ENCODE measurements at places on chromosomes 4 and X. TPM values are rescaled to one million over a fixed set of nuclear protein-coding genes. Genes with fewer than 3 reads are reported as not detected.

GRCh38 chr4:145177906-145178538, 2.4 kb downstream of the OTUD4 start:
- H3K36me3 ChIP-seq = peaks cover 6% of the 10 kb centered on the region
- H3K27ac ChIP-seq = no peak overlapping the region
- H3K4me1 ChIP-seq = peaks cover 35% of the 10 kb centered on the region
- DNase-seq = no peak

The FAM184B gene
- not detected for total RNA-seq

DNA sequence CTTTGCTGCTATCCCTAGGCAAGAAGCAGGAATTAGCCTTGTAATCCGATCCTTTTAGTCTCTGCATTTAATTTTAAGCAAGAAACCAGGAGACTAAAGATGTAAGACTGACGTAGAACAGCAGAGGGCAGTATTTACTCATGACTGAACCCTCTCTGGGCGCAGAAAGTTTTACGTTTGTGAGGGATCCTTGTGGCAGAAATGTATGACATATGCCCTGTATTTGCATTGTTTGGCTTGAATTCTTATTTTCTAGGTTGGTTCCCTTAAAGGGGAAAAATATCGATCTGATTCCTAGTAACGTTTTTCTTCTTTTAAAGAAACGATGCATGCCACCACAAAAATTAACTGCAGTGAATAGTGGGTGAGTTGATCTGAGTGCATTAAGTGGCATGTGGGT, 1.3 kb upstream of the FAT4 start:
- no peak overlapping the region for H3K4me3 ChIP-seq
- peaks cover 34% of the 10 kb centered on the region for H3K4me1 ChIP-seq
- H3K27ac ChIP-seq = no peak overlapping the region

The RGN gene
- not detected for total RNA-seq

- no peaks in the 10 kb centered on the region for H3K4me1 ChIP-seq
- no peaks in the 10 kb centered on the region for H3K36me3 ChIP-seq
- H3K27me3 ChIP-seq = no peaks in the 10 kb centered on the region
- H3K4me3 ChIP-seq = no peak overlapping the region
- H3K27ac ChIP-seq = no peak overlapping the region
Measured at GRCh38 chr4:103449296-103450023, 251.3 kb upstream of the CENPE start.

GRCh38 chrX:57417827-57418226, 131.3 kb downstream of the FAAH2 start:
- no peak overlapping the region for H3K27ac ChIP-seq
- H3K4me3 ChIP-seq = no peak overlapping the region
- H3K27me3 ChIP-seq = no peaks in the 10 kb centered on the region
- no peaks in the 10 kb centered on the region for H3K4me1 ChIP-seq

The NLGN4X gene
- 0.11 TPM for total RNA-seq

DNA sequence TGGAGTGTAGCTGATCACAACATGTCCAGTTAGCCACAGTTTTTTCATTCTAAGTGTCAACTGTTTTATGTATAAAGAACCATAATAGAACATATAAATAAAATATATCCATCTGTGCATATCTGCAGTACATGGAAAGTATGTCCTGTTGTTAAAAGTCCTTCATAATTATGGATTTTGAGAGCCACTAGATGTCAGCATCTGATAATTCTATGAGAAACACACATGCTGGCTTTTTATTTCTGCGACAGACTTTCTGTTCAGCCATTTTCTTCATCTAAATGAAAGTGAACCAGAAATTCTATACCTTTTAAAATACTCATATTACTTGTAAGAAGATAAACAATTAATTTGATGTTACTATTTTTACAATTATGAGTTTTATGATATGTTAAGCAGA, 251.5 kb downstream of the GPM6A start:
- DNase-seq = no peak
- no peak overlapping the region for H3K4me3 ChIP-seq
- H3K36me3 ChIP-seq = no peaks in the 10 kb centered on the region
- H3K4me1 ChIP-seq = no peaks in the 10 kb centered on the region
- no peaks in the 10 kb centered on the region for H3K27me3 ChIP-seq
- H3K27ac ChIP-seq = no peak overlapping the region

DNA sequence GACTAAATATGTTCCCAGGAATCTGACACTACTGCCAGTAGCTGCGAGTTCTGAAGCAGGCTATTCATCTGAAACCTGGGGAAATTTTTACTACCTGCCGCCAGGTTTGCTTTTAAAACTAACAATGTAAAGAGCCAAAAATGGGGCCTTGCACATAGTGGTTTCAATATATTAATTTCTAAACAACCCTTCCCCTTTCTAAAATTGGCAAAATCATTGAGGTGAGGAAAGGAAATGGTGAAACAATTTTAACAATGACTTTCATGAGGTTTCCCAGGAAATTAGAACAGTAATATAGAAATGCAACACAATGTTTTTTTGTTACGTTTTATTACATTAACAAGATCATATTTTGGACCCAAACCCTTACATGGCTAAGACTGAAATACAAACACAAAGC, 21.3 kb downstream of the FANCB start:
- no peaks in the 10 kb centered on the region for H3K27me3 ChIP-seq
- no peak for DNase-seq
- no peaks in the 10 kb centered on the region for H3K36me3 ChIP-seq
- no peak overlapping the region for H3K27ac ChIP-seq
- H3K4me1 ChIP-seq = no peaks in the 10 kb centered on the region

DNA sequence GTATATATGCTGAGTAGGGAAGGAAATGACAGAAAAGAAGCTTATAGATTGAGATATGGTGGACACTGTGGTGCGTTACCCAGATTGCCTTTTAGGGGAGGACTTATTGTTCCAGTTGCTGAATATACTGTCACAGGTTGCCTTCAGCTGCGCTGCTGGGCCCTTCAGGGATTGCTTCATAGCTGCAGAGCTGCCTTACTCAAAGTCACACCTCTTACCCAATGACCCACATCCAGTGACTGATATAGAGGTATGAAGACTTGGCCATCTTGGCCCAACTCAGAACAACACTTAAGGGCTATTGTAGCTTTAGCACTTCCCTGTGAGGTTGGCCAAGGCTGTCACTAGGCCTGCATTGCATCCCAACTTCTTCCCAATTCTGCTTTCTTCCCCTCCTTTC, 63.4 kb upstream of the TMEM164 start:
- H3K4me3 ChIP-seq = no peak overlapping the region
- no peak overlapping the region for H3K27ac ChIP-seq
- no peaks in the 10 kb centered on the region for H3K36me3 ChIP-seq
- no peaks in the 10 kb centered on the region for H3K27me3 ChIP-seq

The DGAT2L6 gene
- total RNA-seq = not detected

DNA sequence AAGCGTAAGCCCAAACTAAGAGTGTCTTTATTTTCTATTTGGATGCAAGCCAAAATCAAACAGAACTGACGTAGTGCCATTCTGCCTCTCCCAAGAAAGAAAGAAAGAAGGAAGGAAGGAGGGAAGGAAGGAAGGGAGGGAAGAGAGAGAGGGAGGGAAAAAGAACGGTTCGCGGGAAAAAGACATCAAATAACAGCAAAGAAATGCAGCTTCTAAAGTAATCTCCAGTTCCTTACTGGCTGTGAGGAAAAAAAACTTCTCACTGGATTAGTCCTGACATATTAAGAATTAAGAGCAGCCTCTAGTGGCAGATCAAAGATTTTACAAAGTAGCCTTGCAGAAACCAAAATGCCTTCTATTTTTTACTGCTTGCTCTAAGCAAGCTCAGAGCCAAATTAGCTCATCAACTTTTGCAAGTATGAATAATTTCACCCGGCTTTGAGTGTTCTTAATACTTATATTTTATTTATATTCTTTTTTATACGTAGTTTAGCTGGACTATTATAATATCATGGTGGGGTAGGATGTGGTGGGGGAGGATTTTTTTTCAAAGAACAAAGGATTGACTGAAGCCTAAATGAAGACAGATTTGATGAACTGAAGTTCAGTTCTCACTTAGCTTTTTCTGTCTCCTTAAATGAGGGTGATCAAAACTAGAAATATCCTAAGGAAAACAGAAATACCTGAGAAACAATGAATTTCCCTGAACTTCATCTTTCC, 36.6 kb downstream of the PITX2 start:
- no peaks in the 10 kb centered on the region for H3K4me1 ChIP-seq
- no peak for DNase-seq
- no peaks in the 10 kb centered on the region for H3K36me3 ChIP-seq
- no peaks in the 10 kb centered on the region for H3K27me3 ChIP-seq
- no peak overlapping the region for H3K4me3 ChIP-seq

DNA sequence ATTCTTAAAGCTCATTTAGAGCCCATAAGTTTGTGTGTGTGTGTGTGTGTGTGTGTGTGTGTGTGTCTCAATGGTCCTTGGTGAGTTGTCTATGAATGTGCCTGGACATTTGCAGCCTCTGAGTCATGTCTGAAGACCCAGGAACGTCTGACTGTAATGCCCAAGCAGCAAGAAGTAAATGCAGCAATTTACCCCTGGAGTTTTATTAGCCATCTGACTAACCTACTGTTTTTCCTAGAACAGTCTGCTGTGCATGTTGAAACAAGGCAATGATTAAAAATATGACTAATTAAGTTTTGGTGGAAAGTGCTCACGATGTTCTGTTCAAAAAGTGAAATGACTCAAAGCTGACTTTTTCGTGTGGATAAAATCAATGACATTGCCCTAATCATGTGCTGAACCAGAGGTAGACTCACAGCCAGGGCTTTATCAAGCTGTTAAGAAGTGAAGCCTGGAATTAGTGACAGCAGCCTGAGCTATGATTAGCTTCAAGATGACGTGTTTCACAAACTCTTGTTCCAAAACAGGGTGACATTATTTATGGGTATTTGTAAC, 201.6 kb downstream of the CPE start:
- no peaks in the 10 kb centered on the region for H3K27me3 ChIP-seq
- no peaks in the 10 kb centered on the region for H3K36me3 ChIP-seq
- no peak for DNase-seq
- H3K27ac ChIP-seq = no peak overlapping the region

- no peaks in the 10 kb centered on the region for H3K4me1 ChIP-seq
- H3K27me3 ChIP-seq = no peaks in the 10 kb centered on the region
- H3K27ac ChIP-seq = no peak overlapping the region
- peaks cover 67% of the 10 kb centered on the region for H3K36me3 ChIP-seq
Measured at GRCh38 chr4:121674696-121675095, 22.1 kb downstream of the ANXA5 start.

GRCh38 chr4:167890226-167890625, 202.1 kb upstream of the ANXA10 start:
- H3K27ac ChIP-seq = no peak overlapping the region
- no peak for DNase-seq
- no peaks in the 10 kb centered on the region for H3K27me3 ChIP-seq
- H3K36me3 ChIP-seq = no peaks in the 10 kb centered on the region
- no peak overlapping the region for H3K4me3 ChIP-seq

DNA sequence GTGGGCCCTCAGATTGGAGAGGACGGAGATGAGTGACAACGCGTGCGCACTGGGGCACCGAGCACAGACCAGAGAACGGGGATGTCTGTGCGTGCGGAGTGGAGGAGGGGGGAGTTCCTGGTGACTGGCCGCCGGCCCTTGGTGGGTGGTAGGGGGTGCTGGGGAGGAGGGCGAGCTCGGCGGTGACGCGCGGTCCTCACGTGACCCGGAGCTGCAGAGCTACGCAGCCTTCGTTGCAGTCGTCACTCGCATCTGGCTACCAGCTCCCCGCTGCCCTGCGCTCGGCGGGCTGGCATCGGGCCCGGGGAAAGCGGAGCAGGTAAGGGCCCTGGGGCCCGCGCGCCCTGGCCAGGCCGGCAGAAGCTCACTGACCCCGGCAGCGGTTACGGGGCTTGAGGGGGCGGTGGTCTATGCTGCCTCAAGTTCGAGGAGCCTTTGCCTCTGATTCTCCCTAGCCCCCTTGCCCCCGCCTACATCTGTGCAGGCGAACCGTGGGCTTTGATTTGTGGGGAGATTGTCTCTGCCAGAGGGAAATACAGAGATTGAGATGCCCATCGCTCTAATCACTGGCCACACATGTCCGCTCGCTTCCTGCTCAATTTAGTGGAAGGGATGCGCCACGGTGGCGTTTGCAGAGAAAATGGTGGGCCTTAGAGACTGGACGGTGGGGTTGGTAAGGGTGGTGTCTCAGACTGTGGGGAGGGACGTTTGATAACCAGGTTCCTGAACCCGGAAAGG, at the start of gene ARMCX4:
Gene ARMCX4, plus strand, starts transcription at position 245 of the 738 bp plus-strand sequence. CDS start 3,134 bp downstream, outside the sequence.
- H3K4me3 ChIP-seq = peak within 1 kb of the TSS; percentile 58
- peaks cover 7% of the 10 kb centered on the region for H3K4me1 ChIP-seq
- no peaks in the 10 kb centered on the region for H3K36me3 ChIP-seq
- no peak within 1 kb of the TSS for H3K27ac ChIP-seq

The LRAT gene
- total RNA-seq = not detected

GRCh38 chr4:7183780-7184460, 8.4 kb upstream of the SORCS2 start:
- no peaks in the 10 kb centered on the region for H3K4me1 ChIP-seq
- peaks cover 4% of the 10 kb centered on the region for H3K27me3 ChIP-seq
- H3K36me3 ChIP-seq = no peaks in the 10 kb centered on the region
- no peak overlapping the region for H3K27ac ChIP-seq

- H3K27ac ChIP-seq = no peak overlapping the region
- H3K36me3 ChIP-seq = no peaks in the 10 kb centered on the region
- H3K4me1 ChIP-seq = no peaks in the 10 kb centered on the region
- no peaks in the 10 kb centered on the region for H3K27me3 ChIP-seq
- H3K4me3 ChIP-seq = no peak overlapping the region
Measured at GRCh38 chr4:52962721-52963120, 100.6 kb downstream of the RASL11B start.

- no peaks in the 10 kb centered on the region for H3K4me1 ChIP-seq
- H3K27ac ChIP-seq = no peak overlapping the region
- no peaks in the 10 kb centered on the region for H3K27me3 ChIP-seq
- no peak for DNase-seq
Measured at GRCh38 chrX:85573801-85574200, 194.3 kb upstream of the POF1B start.

The POU3F4 gene
- not detected for total RNA-seq

The CT83 gene
- total RNA-seq = not detected

DNA sequence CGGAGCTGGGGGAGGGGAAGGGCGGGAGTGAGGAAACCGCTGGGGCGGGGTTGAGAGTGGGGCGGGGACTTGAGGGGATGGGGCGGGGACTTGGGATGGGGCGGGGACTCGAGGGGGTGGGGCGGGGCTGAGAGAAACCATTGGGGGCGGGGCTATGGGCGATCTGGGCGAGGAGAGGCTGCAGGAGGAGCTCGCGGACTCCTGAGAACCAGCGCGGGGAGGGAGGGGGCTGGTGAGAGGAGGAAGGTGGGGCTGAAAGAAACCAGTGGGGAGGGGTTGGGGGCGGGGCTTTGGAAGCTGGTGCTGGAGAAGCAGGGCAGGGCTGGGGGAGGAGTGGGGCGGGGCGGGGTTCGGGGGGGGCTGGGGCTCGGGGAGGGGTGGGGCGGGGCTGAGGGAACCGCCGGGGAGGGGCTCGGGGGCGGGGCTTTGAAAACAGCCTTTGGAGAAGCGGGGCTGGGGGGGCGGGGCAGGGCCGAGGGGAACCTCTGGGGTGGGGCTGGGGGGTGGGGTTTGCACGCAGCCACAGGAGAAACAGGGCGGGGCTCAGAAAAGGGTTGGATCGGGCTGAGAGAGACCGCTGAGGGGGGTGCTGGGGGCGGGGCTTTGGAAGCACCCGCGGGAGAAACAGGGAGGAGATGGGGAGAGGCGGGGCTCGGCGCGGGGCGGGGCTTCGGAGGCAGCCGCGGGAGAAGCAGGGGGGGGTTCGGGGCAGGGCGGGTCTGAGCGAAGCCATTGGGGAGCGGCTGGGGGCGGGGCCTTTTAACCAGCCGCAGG, 777 bp upstream of the EOLA2 start:
- peak overlapping the region; percentile 93 for H3K4me3 ChIP-seq
- H3K27ac ChIP-seq = peak overlapping the region; percentile 97
- peak; percentile 85 for DNase-seq
- peaks cover 15% of the 10 kb centered on the region for H3K4me1 ChIP-seq
- peaks cover 3% of the 10 kb centered on the region for H3K36me3 ChIP-seq

The SSX2B gene
- total RNA-seq = not detected
